ENCODE measurements at places on chromosomes 11 and 22.

DNA sequence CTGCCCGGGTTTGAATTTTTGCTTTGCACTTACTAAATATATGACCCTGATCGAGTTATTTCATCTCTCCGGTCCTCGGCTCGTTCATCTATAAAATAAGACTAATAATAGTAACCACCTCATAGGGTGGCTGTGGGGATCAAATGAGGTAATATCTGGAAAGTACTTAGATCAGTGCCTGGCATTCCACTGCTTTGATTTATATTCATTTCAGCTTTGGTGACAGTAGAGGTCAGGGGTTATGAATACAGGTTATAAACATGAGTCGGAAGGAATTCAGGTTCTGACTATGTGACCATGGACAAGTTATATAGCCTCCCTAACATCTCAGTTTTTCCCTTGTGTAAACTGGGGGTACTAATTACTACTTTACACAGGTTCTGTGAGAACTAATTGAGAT, 2.9 kb upstream of the TEAD1 start:
- no peak for DNase-seq

- DNase-seq = no peak
Measured at GRCh38 chr11:30002157-30002785, 14.6 kb downstream of the KCNA4 start.

GRCh38 chr22:33544707-33545106, 375.6 kb downstream of the LARGE1 start:
- no peak for DNase-seq

GRCh38 chr11:67525275-67525976, 2.2 kb upstream of the CABP2 start:
- no peak for DNase-seq

DNA sequence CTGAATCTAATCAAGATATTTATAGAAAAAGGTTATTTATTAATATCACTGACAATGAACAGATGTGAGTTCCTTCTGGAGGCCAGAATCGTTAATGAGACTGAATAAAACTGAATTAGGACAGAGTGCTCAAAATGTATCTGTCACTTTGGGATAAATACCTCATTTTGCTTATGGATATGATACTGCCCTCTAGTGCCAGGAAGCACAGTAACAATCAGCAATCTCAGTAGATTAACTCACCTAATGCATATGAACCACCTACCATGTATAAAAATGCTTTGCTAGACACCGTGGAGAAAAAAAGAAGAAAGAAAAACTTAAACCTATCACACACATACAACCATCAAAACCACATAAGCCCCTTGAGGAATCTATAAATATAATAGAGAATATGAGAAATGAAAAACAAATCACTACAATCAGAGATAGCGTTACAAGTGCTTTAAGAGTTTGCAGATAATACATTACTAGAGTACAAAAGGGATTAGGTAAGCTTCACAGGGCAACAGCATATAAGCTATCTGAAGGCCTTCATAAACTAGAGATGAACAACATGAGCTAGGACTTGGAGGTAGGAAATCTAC, 117.4 kb downstream of the SGSM3 start:
- no peak for DNase-seq

- DNase-seq = no peak
Measured at GRCh38 chr11:34707462-34707840, 86.6 kb downstream of the EHF start.

DNA sequence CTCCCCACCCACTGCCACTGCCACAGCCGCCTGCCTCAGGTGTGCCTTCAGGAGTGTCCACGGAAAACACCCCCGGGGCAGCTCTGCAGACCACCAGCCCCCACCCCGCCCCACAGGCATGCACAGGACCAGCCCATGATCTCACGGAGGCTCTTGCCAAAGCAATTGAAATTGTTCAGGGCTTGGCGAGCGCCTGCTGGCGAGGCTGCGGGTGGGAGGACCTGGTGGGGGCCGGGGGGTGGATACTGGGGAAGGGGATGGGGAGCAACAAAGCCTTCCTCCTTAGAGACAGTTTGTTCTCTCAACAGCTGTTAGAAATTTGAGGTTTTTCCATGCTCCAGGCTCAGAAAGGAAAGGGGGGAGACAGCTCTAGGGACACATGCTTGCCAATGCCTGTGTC, 274.7 kb downstream of the MN1 start:
- DNase-seq = no peak

DNA sequence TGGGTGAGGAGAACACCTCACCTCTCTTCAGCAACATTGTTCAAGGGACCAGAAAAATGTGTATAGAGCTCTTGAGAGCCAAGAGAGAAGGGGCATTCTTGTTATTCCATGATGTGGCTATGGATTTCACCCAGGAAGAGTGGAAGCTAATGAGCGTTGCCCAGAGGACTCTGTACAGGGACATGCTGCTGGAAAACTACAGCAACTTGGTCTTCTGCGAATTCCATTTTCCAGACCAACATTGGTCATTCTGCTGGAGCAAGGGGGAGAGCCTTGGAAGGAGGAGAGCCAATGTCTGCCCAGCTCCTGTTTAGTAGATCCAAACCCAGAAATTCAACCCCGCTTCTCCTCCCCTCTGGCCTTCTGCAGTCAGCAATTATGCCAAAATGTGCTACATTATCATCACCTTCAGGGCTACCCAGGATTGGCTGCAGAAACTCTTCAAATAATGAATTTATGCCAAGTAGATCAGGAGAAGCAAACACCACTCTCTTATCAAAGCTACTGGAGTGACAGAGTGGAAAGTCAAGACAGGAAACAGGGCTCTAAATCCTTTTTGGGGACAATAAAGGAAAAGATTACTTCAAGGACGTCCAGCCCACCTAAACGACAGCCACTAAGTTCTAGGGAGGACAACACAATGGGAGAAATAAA, 707.5 kb upstream of the LUZP2 start:
- no peak for DNase-seq

DNA sequence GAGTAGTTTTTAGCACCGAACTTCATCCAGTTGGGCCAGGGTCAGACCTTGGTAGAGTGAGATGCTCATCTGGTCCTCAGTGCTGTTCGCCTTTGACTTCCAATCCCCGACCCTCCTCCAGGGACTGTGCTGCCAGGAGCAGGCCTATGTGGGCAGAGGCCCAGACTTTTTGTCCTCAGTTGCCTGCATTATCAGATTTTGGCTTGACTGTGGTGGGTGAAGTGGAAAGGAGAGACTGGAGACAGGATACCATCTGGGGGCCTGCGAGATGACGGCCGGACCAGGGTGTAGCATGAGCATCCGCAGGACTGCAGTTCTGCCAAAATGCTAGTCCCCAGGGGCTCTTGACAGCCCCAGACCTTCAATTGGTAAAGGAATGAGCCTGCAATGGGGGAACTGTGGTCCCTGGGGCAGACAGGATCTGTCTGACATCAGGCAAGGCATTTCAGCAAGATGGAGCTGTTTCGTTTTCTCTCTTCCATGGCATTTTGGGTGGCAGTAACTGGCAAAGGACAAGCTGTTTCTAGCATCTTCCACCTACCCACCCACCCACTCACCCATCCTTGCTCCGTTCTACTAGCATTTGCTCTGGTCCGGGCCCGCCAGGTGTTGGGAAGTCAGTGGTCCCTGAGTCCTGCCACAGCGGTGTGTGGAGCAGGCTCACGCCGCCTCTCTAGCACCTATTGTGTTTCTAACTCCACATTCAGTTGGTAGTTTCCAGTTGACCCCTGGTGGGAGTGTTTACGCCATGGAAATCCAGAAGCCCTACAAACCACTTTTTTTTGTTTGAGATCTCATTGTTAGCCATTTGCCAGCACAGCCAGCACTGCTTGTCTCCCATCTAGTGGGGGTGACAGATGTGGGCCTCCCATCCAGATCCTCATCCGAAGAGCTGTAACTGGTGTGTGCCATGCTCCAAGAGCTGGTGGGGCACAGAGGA, 53.5 kb downstream of the OTOG start:
- peak; percentile 61 for DNase-seq

DNA sequence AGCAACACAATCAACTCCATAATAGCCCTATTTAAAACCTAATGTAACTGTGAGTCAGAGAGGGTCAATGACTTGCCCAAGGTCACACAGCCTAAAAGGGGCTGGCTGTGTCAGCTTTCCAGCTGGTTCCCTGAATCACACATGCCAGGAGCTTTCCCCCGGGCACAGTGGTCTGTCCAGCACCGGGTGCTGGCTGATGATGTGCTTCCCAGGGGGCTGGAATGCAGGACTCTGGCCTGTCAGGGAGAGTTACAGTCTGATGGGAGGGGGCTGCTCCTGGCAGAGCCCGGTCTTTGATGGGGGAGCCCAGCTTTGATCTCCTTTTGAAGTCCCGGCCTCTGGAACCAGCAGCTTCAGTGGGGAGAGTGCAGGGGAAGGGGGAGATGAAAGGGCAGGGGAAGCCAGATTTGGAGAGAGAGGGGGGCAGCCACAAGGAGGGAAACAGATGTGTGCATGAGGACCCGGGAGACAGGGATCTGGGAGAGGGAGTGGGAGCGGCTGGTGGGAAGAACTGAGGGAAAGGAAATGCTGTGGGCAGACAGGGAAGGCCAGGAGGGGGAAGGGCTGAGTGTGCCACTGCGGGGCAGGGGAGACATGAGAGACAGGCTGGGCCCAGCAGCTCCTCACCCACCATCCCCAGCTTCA, 102.7 kb downstream of the NECTIN1 start:
- no peak for DNase-seq

DNA sequence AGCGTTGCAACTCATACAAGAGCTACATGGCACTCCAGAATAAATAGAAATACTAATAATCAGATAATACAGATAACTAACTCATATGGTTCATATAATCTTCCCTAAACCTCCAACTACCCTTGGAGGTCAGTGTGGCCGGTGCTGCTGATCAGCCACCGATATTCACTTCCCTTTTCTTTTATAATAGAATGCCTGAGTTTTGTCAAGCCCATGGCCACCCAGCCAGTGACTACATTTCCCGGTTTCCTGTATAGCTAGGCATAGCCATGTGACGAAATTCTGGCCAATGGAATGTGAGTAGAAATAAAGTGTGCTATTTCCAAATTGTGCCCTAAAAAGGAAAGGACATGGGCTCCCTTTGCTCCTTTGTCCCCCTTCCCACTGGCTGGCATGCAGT, 5.9 kb upstream of the CAT start:
- no peak for DNase-seq

- DNase-seq = no peak
Measured at GRCh38 chr11:44537679-44538078, 27.8 kb upstream of the CD82 start.

DNA sequence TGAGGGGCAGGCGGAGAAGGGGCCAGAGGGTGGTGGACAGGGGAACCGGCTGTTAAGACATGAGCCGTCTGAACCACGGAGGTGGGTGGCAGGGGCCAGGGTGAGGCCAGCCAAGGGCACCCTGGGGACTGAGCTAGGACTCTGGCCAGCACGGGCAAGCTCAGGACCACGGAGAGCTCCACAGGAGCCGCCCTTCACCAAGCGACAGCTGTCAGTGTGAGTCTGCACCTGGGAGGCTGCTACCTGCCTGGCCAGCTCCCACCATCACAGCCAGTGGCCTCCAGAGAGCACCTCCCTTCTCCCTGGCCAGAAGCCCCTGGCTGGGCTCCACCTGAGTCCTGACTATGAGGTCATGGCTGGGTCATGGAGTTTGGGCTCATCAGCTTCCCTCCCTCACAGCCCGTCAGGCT, 21.6 kb downstream of the MGAT3 start:
- no peak for DNase-seq

- no peak for DNase-seq
Measured at GRCh38 chr11:96648991-96649390, 259.2 kb downstream of the JRKL start.

DNA sequence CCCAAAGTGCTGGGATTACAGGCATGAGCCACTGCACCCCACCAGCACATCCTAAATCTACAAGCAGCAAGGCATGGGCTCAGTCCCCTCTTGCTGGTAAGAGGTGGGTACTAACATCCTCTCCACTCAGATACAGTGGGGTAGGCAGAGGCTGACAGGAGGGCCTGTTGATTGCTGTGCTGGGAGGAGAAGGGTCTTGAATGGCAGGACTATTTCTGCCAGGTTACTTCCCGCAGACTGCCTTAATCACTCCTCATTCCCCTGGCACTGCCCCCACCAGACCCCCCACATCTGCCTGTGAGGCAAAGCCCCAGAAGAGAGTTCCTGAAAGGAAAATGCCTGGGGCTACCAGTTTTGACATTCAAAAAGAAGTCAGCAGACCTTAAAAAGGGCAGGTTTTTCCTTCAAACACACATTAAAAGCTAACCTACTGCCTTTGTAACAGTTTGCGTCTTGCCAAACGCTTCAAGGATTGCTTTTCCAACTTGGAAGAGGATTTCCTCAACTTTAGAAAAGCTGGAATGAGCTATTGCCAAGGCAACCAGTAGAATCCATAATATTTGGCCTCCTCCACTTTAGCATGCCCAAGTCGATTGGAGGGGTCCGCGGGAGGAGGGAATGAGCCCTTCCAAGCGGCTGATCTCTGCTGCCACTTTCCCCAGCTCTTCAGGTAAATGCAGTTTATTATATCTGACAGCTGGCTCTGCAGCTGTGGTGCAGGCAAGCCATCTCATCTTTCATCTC, 62.0 kb downstream of the FDX1 start:
- DNase-seq = no peak

DNA sequence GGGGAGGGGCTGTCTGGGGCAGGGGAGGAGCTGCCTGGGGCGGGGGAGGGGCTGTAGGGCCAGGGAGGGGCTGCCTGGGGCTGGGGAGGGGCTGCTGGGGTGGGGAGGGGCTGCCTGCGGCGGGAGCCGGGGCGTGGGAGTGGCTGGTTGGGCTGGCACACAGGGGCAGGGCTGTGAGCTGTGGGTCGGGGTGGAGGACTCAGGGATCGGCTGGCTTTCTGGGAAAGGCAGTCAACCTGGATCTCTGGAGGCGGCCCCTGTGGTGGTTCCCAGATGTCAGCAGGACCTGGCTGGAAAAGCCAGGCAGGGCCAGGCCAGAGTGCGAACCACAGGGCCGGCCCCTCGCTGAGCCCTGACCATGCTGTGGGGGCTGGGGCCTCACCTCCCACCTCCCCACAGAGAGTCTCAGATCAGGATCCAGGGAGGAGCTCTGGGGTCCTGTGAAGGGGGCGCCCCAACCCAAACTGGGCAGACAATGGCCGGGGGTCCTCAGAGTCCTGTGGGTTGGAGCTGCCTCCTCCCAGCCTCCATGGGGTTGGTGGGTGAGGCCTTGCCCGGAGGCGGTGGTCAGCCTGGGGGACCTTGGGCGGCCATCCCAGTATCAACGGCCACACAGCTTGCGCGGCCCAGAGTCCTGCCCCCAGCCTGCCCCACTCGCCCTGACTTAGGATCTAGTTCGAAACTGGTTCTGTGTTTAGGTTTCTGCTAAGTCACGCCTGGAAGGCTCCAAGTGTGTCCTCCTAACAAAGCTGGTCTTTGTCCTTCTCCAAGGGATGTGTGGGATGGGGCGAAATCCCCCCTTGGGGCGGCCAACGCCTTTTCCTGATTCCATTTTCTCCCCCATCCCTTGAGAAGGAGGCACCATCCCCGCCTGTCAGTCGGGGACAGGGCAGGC, 1.9 kb downstream of the MUC5B start:
- peak; percentile 63 for DNase-seq

DNA sequence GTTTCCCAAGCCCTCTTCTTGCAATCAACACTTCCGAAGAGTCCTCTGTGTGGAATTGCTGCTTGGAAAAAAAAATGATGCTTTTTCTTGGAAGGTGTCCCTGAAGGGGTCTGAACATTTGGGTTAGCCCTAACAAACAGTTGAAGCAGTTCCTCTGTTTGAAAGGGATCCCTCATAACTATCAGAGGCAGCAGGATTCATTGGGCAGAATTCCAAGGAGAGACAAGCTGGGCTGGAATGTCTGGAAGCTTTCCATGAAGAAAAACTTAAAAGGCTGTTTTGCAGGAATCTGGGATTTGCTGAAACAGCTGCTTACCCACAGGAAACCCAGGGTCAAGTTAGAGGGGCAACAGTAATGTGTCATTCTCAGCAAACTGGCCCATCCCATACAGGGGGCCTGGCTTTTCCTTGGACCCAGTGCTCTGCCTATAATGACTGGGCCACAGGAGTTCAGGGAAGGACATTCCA, 3.1 kb downstream of the CSNK2A3 start:
- DNase-seq = no peak

Data from spleen (tissue), 13 donors.